Panc1 (cell line): ENCODE measurements at places on chromosomes 1 and 21. TPM values are rescaled to one million over a fixed set of nuclear protein-coding genes. Genes with fewer than 3 reads are reported as not detected.

The LCE2C gene
- total RNA-seq: not detected

The PADI4 gene
- not detected for total RNA-seq

The LRRC8B gene
- total RNA-seq: 27.3 TPM

- no peak overlapping the region for H3K27ac ChIP-seq
- H3K36me3 ChIP-seq: peaks cover 6% of the 10 kb centered on the region
- no peaks in the 10 kb centered on the region for H3K27me3 ChIP-seq
- H3K4me3 ChIP-seq: no peak overlapping the region
- no peak for DNase-seq
Observed at GRCh38 chr1:110057963-110058518, 12.4 kb downstream of the ALX3 start.

The ACTL8 gene
- total RNA-seq: not detected

The LRRC38 gene
- total RNA-seq: not detected

- H3K4me1 ChIP-seq: 0 out of 2 replicates have a peak, but pooled peaks cover 3% of the 10 kb centered on the region
- H3K27me3 ChIP-seq: peaks cover 11% of the 10 kb centered on the region
- H3K4me3 ChIP-seq: no peak overlapping the region
- H3K36me3 ChIP-seq: no peaks in the 10 kb centered on the region
- no peak overlapping the region for H3K27ac ChIP-seq
Observed at GRCh38 chr1:67304023-67304422, 3.6 kb upstream of the IL12RB2 start.
